ENCODE measurements at places on chromosomes 2 and 18. TPM values are rescaled to one million over a fixed set of nuclear protein-coding genes. Genes with fewer than 3 reads are reported as not detected.

Gene DNAJC5G
- not detected for total RNA-seq

GRCh38 chr2:95056044-95056443 lies 30.5 kb downstream of the MAL start:
- DNase-seq, result no peak

- DNase-seq, result no peak
Observed at GRCh38 chr2:173241643-173242042, 113.0 kb upstream of the CDCA7 start.

GRCh38 chr2:218981390-218981880 lies 3.5 kb downstream of the FEV start:
- no peak for DNase-seq

DNA sequence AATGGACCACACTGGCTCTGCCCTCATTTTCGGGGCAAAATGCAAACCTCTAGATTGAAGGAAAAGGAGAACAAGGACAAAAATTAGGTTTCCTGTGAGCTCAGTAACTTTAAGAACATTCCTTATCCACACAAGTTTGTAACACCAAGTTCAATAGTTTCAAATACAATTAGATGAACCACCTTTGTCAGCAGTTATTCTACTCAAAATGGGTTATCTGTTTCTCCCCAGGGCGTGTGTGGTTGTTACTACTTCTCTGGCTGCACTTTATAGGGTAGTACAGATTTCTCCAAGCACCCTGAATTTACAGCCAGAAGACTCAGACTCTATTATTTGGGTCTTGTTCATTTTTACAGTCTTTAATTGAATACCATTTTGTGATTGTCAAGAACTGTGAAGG lies 45.0 kb upstream of the TANK start:
- DNase-seq, result no peak

DNA sequence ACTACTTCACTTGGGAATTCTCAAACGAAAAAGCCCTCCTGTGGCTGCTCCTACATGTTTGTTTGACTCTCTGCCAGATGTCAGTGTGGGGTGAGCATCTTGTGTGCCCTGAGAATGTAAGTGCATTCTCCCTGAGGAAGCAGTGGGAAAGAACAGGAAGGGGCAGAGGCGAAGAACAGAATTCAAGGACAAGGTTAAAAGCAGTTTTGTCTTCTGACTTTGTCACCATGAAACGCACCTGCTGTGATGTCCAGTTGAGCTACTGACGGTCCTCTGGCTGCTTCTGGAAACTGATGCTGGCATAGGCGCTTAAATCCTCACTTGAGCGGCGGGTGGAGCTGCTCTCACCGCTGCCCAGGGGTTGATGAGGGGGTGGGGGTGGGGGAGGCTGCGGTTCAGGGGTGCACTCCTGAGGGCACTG lies 4.9 kb downstream of the IRS1 start:
- DNase-seq, result peak; percentile 65

GRCh38 chr2:157790780-157791179 lies 85.3 kb downstream of the ACVR1 start:
- no peak for DNase-seq

Data from MCF 10A (cell line).